ENCODE measurements at places on chromosomes 3 and 15.

- peak; percentile 68 for DNase-seq
These were observed 18.7 kb downstream of the MYO1E start for GRCh38 chr15:59353994-59354416.

- DNase-seq = no peak
These were observed 17.4 kb upstream of the ANKRD34C start for GRCh38 chr15:79265167-79265566.

GRCh38 chr3:179147873-179148615 lies at the start of gene PIK3CA:
Gene PIK3CA (plus strand): TSS chr3:179148357. CDS start chr3:179198826, 50,469 bp downstream.
- DNase-seq = peak; percentile 88

DNA sequence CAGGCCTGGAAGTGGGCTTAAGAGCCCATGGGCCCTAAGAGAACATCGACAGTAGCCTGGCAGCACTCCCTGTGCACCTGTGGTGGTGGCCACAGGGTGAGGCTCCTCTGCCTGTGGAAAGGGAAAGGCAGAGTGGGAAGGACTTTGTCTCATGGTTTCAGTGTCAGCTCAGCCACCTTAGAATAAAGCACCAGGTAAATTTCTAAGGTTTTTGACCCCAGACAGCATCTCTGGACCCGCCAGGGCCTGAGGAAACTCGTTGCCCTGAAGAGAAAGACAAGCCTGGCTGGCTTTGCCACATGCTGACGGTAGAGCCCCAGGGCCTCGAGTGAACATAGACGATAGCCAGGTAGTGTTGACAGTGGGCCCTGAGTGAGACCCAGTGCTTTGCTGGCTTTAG lies 22.1 kb downstream of the GOLGA6A start:
- DNase-seq = no peak

- no peak for DNase-seq
These were observed 51.6 kb upstream of the LCTL start for GRCh38 chr15:66617137-66618090.
